ENCODE measurements at places on chromosomes 3 and 15.

- no peak for ATAC-seq
Measured at GRCh38 chr3:78809966-78810365, 957.8 kb downstream of the ROBO1 start.

- no peak for ATAC-seq
Measured at GRCh38 chr3:70386043-70386442, 73.6 kb upstream of the MDFIC2 start.

DNA sequence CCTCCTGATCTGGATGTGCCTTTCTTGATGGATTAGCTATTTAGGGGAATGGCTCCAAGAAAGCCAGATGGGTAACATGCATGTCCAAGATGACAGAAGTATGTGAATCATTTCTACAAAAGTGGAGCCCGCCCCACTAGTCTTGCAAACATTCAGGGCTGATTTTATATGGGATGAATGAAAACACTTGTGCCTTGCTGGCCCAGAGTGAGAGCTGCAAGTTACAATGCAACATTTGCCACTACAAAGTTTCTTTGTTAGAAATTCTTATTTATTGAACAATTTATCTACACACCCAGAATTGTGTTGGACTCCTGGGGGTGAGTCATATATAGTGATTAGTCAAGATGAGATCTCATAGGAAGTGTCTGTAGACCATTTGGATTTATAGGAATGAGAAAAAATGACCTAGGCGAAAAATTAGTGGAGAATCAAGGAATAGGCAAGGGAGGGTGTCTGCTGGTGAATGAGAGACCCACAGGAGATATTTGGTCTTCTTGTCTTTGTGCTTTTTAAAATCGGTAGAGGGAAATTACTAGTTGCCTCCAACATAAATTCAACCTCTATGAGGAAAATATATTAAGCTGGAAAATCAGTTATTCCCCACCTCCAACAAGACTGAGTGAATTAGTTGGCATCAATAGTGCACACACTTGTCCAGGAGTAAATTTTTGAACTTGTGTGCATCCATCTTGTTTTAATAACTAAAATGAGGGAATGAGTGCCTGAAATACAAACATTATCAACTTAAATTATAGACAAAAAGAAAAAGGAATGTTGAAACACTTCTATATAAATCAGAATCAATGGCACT is 53.5 kb upstream of the DCBLD2 start:
- ATAC-seq: no peak

DNA sequence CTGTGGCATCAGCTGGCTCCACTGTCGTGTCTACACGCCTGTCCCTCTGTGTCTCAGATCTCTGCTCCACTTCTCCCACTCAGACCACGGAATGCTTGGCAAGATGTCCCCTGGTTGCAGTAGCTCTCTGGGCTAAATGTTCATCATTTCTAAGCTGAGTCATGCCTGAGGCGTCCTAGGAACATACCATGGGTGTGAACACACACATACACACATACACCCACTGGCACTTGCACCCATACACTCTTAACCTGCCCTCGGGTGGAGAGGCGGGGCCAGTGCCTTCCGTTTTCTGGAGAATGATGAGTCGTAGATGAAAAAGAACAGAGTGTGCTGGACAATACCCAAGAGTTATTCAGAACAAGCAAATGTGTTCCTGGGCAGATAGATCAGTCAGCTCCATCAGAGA is 72.4 kb downstream of the SENP2 start:
- no peak for ATAC-seq

GRCh38 chr3:184368586-184369183 is 7.2 kb downstream of the POLR2H start:
- ATAC-seq: no peak

DNA sequence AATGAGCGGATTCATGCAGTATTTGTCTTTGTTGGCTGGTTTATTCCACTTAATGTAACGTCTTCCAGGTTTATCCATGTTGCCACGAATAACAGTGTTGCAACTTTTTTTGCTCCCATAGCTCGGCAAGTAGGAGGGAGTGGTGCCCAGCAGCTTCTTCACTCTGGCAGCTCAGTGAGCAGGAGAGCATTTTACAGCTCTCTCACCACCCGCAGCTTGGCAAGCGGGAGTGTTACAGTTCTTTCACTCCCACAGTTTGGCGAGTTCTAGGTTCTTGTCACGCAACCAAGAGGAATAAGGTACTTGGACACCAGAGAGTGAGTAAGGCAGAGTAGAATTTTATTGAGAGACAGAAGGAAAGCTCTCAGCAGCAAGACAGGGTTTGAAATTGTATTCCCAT is 935.2 kb downstream of the TBL1XR1 start:
- no peak for ATAC-seq
